Naive thymus-derived CD4-positive, alpha-beta T cell (primary cell): ENCODE measurements at places on chromosomes 3 and 15.

DNA sequence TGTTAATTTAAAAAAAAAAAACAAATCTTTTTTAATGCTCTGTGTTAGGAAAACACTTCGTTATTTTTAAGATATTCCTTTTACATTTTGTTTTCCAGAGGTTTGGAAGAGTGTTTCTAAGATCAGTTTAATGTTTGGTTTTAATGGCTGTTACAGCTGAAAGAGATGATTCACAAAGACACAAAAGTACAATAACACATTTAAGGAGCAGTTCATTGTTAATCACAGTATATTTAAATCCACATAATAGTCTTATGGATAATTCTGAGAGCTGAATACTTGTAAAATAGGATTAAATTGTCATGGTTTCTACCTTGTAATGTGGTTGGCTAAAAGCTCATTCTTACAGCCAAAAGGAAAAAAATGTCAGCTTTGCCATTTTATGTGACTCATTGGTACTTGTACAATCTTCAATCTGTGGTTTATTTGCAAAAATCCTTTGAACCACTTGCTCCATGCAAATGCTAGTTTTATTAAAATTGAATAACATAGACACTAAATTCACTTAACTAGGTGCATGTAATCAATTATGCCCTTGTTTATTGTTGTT is 426.4 kb downstream of the NLGN1 start:
- DNase-seq, result no peak

- DNase-seq, result no peak
These were observed 28.1 kb downstream of the KCNAB1 start for GRCh38 chr3:156148345-156148945.

DNA sequence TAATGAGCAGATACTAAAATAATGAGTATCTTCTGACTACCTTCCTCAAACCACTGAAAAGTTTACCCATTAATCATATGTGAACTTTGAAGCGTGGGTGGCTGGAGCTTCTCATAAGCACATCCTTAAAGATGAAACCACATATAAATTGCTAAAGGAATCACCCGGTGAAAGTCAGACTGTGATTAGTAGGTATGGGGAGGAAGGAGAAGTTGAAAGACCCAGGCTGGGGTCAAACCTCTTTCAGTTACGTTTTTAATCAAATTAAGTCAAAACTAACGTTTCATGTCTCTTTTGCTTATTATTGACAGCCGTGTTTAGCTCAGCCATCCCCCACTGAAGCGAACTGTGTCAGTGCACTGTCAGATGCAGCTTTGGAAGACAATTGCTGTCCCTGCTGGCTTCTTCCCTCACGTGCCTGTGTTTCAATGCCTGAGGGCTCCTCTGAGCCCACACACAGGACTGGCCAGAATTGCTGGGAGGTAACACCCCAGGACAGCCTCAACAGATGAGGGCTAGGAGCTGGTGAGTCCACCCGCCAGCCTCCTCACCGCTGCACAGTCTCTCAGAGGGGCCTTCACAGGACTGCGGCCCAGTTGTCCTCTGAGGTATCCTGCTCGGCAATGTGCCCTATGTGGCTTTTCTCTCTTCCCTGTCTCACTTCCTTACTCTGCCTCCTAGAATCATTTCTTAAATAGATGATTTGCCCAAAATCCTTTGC is 29.3 kb upstream of the SH3BP5 start:
- no peak for DNase-seq

- DNase-seq, result no peak
These were observed 2.5 kb upstream of the DNAH12 start for GRCh38 chr3:57546616-57547015.

DNA sequence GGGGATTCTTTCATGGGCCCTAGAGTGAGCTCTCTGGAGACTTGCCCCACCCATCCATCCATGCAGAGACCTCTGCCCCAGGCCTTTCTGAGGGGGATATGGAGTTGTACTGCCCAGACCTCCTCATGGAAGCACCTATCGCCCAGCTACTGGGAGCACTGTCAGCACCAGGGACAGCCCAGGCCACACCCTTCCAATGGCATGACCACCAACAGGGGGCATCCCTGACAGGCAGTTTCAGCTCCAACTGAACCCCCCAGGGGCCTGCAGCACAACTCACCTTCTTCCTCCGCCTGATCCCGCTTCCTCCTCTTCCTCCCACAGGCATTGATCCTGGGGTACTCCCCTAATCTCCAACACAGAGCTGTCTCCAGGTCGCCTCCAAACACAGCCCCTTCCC is 21.8 kb downstream of the MRPS11 start:
- DNase-seq, result no peak

GRCh38 chr3:111967651-111968274 is 11.1 kb upstream of the ABHD10 start:
- DNase-seq, result peak; percentile 44

- no peak for DNase-seq
These were observed 4.9 kb downstream of the MGLL start for GRCh38 chr3:127817406-127817841.

DNA sequence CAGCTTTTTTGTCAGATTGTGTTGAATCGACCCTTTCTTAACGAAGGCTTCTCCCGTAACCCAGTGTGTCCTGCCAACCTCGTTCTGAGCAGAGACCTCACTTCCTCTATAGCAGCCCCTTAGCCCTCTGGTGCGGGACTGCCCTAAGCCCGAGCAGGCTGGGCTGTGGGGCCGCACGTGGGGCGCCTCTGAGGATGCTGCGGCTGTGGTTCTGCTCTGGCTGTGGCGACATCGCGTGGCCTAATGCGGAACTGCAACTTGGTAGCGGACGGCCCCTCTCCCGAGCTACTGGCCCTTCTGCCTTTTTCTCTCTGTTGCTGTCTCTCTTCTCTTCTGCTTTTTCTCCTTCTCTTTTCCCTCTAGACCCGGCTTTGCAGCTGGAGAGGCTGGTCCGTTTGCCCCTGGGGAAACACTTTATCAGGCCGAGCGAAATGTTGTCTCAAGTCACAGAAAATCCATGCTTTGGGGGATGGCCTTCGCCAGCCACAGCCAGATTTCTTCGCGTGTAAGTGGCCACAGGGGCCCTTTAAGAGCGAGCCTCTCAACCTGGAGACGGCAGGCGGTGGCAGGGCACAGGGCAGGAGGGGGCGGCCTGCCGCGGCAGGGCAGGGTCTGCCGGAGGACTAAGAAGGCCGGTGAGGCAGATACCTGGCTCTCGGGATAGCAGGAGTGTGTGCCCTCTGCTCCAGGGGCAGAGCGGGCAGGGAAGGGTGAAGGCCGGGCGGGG is 19.4 kb upstream of the KIF23 start:
- DNase-seq, result peak; percentile 51

GRCh38 chr15:37076543-37076942 is 23.8 kb downstream of the MEIS2 start:
- DNase-seq, result no peak

- no peak for DNase-seq
These were observed 65.3 kb downstream of the IGF2BP2 start for GRCh38 chr3:185759512-185759911.

GRCh38 chr3:49867871-49868321 is 1.8 kb downstream of the CAMKV start:
- no peak for DNase-seq

DNA sequence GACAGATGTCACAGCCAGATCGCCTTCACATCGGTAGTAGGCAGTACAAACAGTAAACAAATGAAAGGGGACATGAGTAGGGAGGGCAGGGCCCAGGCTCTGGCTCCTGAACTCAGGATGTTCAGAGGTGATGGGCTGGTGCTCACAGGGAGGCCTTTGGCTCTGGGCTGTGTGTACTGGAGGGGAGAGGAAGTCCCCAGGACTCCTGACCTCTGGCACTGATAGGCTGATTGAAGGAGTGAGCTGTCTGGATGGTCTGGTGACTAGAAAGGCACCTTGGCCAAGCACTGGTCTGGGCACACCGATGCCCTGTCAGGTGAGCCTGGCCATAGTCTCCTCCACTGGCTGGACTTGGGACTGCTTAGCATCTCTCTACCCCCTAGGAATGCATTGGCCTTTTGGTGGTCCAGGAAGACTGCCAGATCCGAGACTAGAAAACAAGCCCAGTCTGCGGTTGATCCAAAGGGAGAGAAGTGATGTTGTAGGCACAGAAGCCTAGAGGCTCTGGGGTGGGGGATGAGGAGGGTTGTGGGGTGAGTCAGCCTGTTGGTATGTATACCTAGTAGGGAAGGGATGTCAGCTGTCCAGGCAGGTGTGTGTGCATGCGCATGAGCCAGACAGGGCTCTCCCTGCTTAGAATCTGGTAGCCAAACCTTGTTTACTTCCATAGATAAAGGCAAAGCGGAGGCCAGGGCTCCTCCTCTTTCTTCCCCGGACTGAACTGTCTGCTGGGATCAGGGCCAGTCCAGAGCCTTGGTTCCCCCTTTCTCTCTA is 1.9 kb downstream of the SPINT1 start:
- no peak for DNase-seq

DNA sequence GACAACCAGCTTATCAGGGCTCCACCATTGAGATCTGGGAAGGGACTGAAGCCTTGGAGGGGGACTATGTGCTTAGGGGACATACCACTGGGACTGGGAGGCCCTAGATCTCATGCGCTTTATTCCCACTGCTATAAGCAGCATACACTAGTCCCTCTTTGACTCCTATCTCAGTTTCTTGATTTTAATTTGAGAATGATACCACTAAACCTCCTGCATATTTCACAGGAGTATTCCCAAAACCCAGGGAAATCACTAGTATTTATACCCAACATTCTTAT is 29.2 kb downstream of the SLC24A1 start:
- no peak for DNase-seq

- DNase-seq, result no peak
These were observed 518.2 kb downstream of the CADM2 start for GRCh38 chr3:85476891-85477495.

- DNase-seq, result no peak
These were observed 800.8 kb downstream of the MCTP2 start for GRCh38 chr15:95032156-95032555.

DNA sequence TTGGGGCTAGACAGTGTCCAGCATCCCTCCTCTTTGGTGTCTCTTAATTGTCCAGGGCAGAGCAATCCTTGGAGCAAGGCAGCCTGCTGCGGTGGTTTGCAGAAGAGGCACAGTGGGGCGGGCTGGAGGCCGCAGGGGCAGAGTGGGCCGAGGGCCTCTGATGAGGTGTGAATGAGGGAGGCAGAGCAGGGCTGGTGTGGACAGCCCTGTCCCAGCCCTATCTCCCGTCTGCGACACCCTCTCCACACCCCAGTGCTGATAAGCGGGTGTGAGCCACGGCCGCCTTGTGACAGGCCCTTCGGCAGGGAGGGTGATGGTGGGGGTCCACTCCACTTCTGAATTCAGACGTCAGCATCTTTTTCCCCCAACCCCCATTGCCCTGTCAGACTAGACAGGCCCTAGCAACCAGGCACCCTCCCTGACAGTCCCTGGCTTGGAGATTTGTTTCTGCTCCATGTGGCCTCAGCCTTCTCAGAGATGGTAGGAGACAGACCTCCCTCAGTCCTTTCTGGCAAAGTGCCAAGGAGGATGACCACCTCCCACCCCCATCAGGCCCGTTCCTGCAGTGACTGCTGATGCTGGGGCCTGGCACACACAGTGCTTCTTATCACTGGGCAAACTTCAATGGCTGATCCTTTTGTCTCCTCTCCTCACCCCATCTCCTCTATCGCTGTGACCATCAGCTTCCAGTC is 37.3 kb downstream of the EXOG start:
- DNase-seq, result no peak

- no peak for DNase-seq
These were observed 165.0 kb downstream of the RSL24D1 start for GRCh38 chr15:55031727-55032126.

- no peak for DNase-seq
These were observed 61.2 kb downstream of the RFTN1 start for GRCh38 chr3:16452261-16452660.

GRCh38 chr3:155739154-155739553 is 5.7 kb downstream of the PLCH1 start:
- no peak for DNase-seq

- peak; percentile 62 for DNase-seq
These were observed 106.6 kb upstream of the TMC3 start for GRCh38 chr15:81480645-81481053.

- DNase-seq, result no peak
These were observed 14.9 kb downstream of the CBLB start for GRCh38 chr3:105853801-105854432.

DNA sequence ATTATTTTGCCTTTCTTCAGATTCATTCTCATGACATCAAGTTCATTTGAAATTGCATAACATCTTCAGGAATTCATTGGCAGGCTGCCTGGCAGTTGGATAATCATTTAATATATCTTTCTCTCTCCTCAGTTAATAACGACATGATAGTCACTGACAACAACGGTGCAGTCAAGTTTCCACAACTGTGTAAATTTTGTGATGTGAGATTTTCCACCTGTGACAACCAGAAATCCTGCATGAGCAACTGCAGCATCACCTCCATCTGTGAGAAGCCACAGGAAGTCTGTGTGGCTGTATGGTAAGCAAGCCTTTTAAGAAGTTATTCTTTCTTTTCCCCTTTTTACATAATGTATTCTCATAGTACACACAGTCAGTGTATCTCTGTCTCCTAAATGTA is 38.2 kb downstream of the TGFBR2 start:
- DNase-seq, result peak; percentile 78

DNA sequence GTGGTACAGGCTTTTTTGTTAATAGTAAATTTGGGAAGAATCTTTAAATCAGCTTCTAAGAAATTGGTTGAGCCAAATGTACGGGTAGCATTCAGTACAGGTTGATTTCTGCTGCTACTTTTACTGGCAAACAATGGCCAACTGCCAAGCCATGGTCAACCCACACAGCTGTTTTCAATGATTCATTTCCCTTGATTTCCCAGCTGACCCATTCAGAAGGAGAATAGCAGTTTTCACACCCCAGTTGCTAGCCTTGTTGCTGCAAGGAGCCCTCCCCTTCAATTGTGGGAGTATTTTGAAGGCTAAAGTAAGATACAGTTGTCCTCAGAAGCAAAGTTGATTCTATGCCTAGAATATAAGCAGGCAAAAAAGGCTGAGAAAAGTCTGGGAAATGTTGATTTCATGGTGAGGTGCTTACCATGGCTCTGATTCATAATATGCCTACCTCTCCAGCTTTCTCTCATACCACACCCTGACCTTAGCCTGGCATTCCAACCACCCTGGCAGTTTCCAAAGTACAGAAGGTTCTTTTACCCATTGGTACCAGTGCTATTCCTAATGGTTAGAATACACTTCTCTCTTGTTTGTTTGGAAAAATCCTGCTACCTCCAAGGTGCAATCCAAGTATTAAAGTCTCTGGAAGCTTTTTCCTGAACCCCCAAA is 320.3 kb upstream of the TGFBR2 start:
- no peak for DNase-seq
